ENCODE measurements at places on chromosomes 1 and 21.

GRCh38 chr21:45640888-45641479 is 2.5 kb upstream of the PCBP3 start:
- DNase-seq: no peak

DNA sequence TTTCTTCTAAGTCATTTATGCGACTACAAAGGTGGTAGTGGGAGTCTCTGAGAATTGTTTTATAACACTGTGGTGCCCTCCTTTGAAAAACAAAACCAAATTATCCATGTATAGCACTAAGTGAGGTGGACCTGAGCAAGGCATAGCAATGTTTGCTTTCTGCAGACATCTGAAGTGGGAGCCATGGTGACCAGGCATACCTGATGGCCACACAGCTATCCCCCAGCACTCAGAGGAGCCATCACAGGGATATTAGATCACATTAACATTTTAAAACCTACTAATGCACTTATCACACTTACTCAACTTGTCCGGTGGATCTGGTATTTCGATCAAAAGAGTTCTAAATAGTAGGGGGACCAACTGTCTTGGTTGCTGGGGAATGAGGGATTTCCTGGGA is 24.8 kb upstream of the AVPR1B start:
- DNase-seq: no peak

DNA sequence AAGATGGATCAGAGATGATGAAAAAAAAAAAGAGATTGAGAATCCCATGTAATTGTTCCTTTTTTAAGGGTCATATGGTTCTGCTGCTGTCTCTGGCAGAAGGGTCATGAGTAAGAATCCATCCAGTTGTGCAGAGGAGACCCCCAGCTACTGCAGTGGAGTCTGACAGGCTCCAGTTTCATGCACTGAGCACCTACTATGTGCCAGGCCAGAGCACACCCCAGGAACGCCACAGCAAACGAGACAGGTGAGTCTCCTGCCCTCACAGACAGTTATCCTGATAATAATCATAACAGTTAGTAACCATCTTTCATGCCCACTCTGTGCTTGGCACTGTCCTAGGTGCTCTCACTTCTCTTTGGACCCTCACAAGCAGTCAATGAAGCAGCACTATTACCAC is 420.0 kb downstream of the MATN1 start:
- no peak for DNase-seq

DNA sequence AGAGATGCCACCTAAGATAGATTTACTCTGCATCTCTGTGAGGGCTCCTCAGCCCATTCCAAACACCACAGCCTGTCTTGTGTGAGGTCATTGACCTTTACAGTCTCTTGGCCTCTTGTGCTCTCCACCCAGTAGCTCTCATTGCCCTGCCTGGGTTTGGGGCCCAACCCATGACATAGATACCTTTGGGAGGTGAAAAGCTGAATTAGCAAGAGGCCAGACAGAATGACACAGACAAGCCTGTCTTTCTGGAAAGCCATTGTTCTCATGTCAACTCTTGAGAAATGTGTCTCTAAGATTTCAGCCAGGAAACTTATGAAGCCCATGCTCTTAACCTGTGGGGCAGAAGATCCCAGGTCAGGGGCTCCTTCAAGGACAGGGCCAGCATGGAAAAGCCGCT is 18.4 kb upstream of the F3 start:
- DNase-seq: no peak

GRCh38 chr1:41780916-41781315 is 137.8 kb downstream of the HIVEP3 start:
- no peak for DNase-seq

DNA sequence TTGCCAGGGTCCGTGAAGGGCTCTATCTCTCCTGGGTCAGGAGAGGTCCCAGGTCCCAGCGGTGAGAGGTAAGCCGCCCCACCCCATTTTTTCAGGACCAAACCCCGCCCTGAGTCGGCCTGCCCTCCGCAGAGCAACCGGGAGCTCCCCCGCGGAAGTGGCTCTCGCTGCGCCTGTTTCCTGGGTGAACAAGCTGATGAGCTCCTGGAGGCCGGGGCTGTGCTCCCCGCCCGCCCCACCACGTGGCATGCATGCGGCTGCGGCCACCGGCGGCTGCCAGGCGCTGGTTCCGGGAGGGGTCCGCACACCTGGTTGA is 32.0 kb downstream of the ZBTB17 start:
- DNase-seq: no peak

All from astrocyte of the hippocampus (primary cell).